ENCODE measurements at places on chromosomes 1 and 21. TPM values are rescaled to one million over a fixed set of nuclear protein-coding genes. Genes with fewer than 3 reads are reported as not detected.

DNA sequence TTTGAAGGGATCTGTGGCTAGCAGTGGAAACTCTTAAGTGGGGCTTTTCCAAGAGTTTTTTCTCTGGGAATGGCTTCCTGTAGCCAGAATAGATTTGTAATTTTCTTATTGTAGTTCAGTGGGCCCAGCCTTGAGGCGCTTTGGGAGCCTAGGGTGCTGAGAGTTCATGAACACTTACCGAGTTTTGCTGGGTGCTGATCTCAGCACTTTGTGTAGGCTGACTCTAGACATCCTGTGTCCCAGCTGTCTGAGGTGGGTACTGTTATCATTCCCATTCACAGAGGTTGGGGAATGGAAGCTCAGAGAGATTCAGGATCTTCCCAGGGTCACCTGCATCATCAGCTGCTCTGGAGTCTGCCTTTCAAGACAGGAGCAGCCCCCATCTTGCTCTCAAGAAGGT, 7.0 kb downstream of the PPFIA4 start:
- no peak for DNase-seq
- no peaks in the 10 kb centered on the region for H3K4me1 ChIP-seq
- no peaks in the 10 kb centered on the region for H3K27me3 ChIP-seq

DNA sequence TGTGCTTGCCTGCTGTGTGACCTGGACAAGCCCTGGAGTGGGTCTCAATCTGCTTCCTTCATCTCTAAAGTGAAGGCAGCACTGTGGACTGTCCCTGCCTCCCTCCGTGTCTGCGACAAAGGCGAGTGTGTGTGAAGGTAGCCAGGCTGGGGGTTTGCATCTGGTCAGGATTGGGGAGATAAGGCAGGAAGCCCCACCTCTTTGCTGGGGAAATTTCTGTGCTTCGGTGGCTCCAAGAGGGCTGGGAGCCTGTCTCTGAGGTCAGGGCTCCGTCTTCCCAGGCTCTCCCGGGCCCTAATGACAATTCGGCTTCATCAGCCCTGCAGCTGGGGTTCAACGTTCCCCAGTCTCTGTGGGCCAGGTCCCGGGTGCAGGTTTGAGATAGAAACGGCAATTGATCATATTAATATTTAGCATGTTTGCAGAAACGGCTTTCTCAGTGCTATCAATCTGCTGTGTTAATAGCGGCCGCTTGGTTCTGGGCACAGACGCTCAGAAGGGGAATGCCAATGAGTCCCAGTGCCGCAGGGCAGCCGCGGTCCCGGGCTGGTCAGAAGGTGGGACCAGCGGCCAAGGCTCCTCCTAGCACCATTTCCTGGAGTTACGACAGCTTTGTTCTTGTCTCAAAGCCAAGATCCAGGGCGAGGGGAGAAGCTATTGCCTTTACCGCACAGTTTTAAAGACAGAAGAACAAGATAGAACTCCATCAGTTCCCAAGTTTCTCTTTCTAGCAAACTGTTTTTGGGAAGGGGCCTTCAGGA, 105.7 kb downstream of the PRDM16 start:
- peak; percentile 56 for DNase-seq
- H3K4me3 ChIP-seq, result no peak overlapping the region
- H3K36me3 ChIP-seq, result no peaks in the 10 kb centered on the region
- H3K27me3 ChIP-seq, result no peaks in the 10 kb centered on the region

DNA sequence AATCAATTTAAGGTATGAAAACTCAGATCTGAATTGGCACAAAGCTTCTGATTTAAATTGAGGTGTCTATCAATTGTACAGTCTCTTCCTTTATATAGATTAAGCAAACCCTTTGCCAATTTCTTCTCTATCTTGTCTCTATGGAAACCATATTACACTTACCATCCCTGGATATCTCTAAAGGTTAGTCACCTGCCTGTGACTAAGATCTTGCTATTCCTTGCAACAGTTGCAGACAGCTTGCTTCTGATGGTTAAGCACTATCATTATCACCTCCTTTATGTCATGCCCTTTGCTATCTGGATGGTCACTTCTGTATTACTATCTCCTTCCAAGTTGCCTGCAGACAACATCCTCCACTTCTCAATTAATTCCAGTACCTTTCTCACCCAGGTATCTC, 998.6 kb upstream of the B3GALT2 start:
- H3K4me1 ChIP-seq, result no peaks in the 10 kb centered on the region
- H3K4me3 ChIP-seq, result no peak overlapping the region
- no peaks in the 10 kb centered on the region for H3K27me3 ChIP-seq
- no peak for DNase-seq
- H3K36me3 ChIP-seq, result no peaks in the 10 kb centered on the region

GRCh38 chr1:41343790-41344699, 17.2 kb upstream of the FOXO6 start:
- no peaks in the 10 kb centered on the region for H3K27me3 ChIP-seq
- no peak overlapping the region for H3K27ac ChIP-seq
- no peak overlapping the region for H3K4me3 ChIP-seq
- H3K4me1 ChIP-seq, result no peaks in the 10 kb centered on the region
- no peaks in the 10 kb centered on the region for H3K36me3 ChIP-seq

GRCh38 chr1:246647113-246647512, 77.1 kb upstream of the SCCPDH start:
- H3K4me1 ChIP-seq, result peaks cover 3% of the 10 kb centered on the region
- no peaks in the 10 kb centered on the region for H3K27me3 ChIP-seq
- no peaks in the 10 kb centered on the region for H3K36me3 ChIP-seq
- no peak overlapping the region for H3K27ac ChIP-seq

GRCh38 chr1:186016856-186017255, 282.7 kb downstream of the HMCN1 start:
- H3K4me3 ChIP-seq, result no peak overlapping the region
- H3K4me1 ChIP-seq, result no peaks in the 10 kb centered on the region
- H3K27ac ChIP-seq, result no peak overlapping the region

PHLDA3 gene
- 71.4 TPM for total RNA-seq

MYBPH gene
- not detected for total RNA-seq

TIE1 gene
- total RNA-seq, result 71.6 TPM

ST6GALNAC3 gene
- total RNA-seq, result 20.0 TPM

SPATA21 gene
- total RNA-seq, result not detected

Data from uterus (tissue), 4 donors.